SK-N-SH treated with all-trans-retinoic acid at 6 μM for 48 hours (cell line): ENCODE measurements at places on chromosomes 11 and 22.

GRCh38 chr11:127451861-127452260 is 451.3 kb upstream of the KIRREL3 start:
- ATAC-seq: no peak

DNA sequence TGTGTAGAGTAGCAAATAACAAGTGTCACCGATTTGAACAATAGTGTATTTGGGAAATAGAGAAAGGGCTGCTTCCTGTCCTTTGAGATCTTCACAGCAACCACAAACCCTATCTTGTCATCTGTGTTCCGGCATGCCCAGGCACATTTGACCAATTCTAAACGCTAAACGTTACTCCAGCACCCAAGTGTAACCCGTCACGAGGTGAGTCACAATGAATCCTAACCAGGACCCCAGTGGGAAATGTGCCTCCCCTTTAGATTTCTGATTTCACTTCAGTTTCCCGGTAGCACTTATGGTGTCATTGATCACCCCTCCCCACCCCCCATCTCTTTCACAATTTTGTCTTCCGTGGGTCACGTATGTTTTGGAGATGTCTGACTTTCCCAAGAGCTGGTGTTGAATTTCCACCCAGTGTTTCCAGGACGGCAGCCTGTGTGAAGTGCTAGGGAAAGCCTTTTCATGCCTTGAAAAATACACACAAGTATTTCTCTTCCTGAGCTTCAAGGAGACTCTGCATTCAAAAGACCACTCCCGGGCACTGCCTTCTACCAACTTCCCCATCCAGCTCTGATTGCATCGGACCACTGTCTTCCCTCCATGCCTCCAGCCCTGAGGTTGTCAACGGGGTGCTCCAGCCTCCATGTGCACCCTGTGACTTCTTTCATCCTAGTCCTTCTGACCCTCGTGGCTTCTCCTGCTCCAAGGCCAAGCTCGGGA is 10.5 kb upstream of the C11orf24 start:
- no peak for ATAC-seq

- peak; percentile 63 for ATAC-seq
These were observed 2.9 kb downstream of the DIXDC1 start for GRCh38 chr11:111939836-111940604.

DNA sequence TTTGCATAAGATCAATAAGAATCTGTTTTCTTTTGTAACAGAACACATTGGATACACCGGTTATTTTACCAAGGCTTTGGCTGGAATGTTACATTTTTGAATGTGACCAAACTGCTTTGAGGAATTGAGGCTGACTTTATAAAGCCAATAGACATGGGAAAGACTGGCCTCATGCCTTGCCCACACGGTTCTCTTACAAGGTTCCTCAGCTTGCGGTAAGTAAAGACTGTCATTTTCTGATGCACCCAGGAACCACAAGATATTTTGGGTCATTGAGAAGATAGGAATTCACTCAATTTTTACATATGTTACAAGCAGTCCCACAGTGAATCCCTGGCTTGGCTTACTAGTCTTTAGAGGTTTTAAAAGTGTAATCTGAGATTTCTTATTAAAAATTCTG is 23.9 kb downstream of the OR10A6 start:
- no peak for ATAC-seq

DNA sequence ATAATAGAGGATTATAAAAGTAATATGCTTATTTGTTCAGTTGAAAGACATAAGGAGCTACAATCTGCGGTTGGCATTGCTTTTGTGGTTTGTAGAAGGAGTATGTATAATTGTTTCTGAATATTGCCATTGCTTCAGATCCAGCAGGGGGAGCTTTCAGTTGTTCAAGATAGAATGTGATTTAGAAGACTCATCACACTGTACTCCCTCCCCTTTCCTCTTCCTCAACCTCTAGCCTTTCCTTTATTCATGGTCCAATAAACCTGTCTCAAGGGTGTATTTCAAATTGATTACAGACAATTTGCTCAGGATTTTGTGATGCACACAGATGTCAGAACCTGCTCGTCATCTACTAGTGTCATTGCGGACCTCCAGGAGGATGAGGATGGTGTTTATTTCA is 9.8 kb downstream of the PRMT3 start:
- peak; percentile 96 for ATAC-seq

GRCh38 chr22:45334528-45334927 is 24.8 kb downstream of the FAM118A start:
- no peak for ATAC-seq

GRCh38 chr22:46006379-46007002 is 29.5 kb upstream of the WNT7B start:
- peak; percentile 76 for ATAC-seq

DNA sequence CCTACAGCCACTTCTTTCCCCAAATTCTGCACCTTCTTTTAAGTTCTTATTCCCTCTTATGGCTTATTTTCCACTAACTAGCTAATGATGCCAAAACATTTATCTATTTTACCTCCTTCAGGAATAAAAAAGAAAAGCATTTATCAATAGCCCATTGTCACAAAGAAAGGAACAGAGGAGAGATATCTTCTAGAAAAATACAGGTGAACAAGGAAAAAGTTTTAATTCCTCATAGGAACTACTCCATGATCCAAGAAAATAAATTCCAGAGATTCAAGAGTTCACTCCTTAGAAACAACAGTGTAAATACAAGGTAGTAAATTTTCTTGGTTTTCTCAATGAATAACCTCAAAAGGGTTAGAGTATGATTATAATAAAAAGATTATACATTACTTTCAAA is 52.6 kb upstream of the TOP3B start:
- no peak for ATAC-seq

DNA sequence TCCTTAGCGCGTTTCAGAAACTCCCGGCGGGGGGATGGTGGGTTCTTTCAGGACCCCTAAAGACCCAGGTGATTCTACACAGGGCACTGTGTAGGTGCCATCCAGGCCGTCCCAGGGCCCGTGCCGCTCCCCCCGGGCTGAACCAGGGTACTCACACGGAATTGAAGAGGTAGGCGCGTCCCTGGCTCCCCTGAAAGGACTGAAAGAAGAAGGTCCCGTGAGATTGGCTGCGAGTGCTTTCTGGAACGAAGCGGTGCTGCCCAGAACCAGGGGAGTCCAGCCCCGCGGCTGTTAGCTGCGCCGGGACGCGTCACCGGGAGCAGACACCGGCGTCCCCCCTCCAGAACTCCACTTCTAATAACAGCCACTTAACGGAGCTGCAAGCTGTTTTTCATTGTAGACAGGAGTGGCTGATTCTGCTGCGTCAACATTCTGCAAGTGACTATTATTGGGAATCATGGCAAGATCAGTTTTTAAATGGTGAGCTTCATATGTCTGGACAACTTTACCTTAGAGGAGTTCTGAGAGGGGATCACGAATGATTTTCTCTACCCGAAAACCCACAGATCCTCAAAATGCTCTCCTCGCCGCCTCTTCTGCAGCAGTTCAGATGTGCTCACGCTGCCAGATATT is 31.8 kb downstream of the YPEL1 start:
- ATAC-seq: no peak

DNA sequence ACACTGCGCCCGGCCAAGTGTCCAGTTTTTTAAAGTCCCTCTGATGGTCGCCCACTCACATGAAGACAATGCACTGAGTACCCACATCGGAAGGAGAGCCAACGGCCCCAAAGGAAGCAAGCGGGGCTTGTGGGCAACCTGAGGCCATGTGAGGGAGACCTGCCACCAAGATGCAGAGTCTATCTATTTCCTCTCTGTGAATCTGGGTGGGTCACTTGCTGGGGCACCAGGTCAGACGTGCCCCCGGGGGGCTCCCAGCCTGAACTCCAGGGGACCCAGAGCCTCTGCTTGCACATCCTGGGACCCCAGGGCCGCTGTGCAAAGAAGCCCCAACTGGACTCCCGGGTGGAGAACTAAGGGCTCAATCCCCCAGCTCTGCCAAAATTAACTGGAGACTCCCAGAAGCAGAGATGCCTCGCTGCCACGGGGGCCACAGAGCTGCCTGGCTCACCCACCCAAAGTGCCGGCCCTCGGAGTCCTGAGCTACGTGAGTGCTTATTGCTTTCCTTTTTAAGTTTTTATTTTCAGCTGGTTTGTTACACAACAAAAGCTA is 106.4 kb downstream of the BRD1 start:
- no peak for ATAC-seq

DNA sequence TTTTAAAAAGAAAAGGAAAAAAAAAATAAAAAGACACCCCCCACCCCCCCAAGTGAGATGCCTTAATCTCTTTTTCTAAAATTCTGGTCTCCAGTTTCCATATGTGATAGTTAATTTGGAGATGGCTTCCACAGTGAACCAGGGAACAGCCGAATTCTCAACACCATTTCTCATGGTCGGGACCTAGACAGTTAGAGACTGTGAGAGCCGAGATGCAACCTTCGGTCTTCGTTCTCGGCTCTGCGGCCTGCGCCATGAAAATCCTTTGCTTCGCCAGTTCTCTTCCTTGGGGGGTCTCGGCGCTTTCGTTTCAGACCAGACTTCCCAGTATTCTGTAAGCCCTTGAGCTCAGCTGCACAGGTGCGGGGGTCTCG is 723 bp downstream of the CACNG2 start:
- ATAC-seq: no peak

GRCh38 chr11:61540528-61540927 is 32.0 kb downstream of the LRRC10B start:
- ATAC-seq: no peak

DNA sequence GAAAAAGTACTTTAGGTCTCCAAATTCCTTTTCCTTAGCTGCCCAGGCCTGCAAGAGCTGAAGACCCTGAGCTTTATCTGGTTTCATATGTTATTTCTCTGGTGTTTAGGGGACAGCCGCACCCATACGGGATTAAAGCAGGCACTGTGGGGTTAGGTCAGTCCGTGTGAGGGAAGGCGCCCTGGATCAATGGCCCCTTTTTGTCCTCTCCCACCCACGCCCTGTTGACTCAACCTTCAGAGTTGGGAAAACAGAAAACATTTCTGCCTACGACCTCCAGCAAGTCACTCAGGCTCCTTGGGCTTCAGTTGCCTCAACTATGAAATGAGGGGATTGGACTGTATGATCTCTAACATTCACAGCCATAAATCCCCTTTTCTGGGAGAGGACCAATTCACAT is 55.2 kb upstream of the BARX2 start:
- no peak for ATAC-seq

DNA sequence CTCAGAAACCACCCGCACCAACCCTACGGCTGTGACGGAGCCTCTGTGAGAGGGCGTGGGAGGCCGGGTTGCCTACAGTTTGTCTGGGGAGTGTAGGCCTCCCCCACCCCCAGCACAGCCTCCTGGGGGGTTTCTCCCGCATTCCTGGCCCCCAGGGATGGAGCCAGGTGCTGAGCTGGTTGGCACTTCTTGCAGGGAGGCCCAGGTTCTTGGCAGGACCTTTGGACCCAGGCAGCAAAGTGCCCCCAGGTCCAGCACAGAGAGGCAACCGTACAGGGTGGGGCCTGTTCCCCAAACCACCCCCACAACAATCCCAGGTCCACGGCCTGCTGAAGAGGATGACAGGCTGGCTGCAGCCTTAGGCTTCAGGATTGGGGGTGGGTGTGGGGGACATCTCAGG is 36.5 kb downstream of the MACROD1 start:
- ATAC-seq: no peak

- no peak for ATAC-seq
These were observed 5.8 kb upstream of the TBC1D10A start for GRCh38 chr22:30332551-30332950.

DNA sequence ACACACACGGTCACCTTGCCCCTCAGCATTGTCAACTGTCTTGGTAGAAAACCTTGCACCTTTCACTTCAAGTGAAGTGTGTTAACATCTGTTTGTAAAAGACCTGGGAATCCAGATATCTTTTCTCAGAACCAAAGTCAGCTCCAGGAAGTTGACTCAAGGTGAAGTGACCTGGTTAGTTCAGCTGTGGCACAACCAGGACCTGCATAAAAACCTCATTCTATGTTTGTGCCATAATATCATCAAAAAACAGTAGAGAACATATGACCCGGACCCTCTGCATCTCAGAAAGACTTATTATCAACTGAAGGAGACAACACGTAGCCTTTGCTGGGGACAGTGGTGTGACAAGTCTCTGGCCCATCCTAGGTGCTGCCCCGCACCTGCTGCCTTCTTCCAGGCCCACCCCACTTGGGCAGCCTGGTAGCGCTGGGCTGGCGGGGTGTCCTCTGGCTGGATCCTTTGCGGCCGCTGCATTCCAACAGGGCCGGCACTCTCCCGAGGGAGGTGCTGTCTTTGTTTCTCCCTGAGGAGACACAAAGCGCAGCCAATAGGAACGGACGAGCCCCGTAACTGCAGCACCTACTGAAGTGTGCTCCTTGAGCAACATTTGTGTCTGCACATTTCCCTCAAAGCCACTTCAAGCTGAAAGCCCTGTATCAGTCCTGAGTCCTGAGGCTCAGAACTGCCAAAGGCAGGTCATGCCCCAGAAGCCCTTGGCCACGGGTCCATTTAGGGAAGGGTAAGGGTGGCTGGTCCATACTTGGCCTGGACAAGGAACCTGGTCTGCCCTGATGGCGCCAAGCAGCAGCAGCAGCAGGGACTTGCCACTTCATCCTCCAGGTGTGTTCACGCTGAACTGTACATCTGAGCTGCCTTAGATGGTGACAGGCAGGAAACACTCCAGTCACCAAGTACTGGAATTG is 25.2 kb downstream of the LRRC74B start:
- no peak for ATAC-seq

DNA sequence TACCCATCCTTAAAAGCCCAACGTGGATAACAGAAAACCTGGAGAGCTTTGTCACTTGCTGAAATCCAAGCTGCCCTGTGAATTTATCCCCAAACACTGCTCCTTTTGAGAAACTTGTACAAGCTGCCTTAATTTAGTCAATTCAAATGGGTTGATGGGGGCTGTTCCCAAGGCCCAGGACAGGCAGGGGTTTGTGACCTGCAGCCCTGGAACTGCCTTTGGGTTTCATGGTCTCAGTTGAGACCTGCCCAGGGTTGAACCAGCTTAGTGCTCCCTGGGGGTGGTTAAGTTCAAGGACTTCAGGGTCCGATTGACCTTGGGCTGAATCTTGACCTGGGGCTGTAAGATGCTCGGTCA is 112.1 kb upstream of the OR4B1 start:
- ATAC-seq: no peak

- ATAC-seq: no peak; the same call in 2 of the 3 replicates
These were observed 16.3 kb upstream of the SUSD2 start for GRCh38 chr22:24164940-24165339.

DNA sequence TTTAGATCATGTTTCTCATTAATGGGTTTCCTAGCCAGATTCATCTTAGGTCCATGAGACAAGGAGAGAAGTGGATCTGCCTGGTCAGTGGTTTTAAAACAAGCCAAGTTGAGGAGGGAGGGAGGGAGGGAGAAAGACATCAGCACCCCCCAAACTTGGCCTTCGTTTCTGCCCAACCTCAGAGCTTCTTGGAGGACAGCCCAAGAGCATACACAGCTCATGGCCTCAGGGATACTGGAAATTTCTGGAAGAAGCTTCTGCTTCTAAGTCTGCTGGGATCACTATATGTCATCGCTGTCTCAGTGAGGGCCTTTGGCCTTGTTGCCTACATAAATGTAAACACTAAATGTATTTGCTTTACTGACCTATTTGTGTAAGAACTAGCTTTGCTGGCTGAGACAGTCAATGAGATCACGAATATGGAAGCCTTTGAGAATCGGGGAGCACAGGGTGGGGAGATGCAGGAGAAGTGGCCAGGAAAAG is 375.1 kb downstream of the BUD13 start:
- no peak for ATAC-seq

GRCh38 chr11:104876324-104876723 is 21.9 kb downstream of the CASP12 start:
- no peak for ATAC-seq

- ATAC-seq: peak; percentile 61
These were observed 31.2 kb downstream of the MTMR3 start for GRCh38 chr22:29914165-29914564.

- ATAC-seq: no peak
These were observed 4.7 kb upstream of the TCF20 start for GRCh38 chr22:42275176-42275575.
